ENCODE measurements at places on chromosomes 6 and 20. TPM values are rescaled to one million over a fixed set of nuclear protein-coding genes. Genes with fewer than 3 reads are reported as not detected.

The GLP1R gene
- not detected for total RNA-seq

The TTLL9 gene
- not detected for total RNA-seq

The SIRPD gene
- total RNA-seq = not detected

The ASIP gene
- total RNA-seq = not detected

The TBX18 gene
- 0.35 TPM for total RNA-seq

The SLC22A16 gene
- total RNA-seq = 1.1 TPM

The SNX14 gene
- 52.5 TPM for total RNA-seq

The LGSN gene
- total RNA-seq = 13.2 TPM

DNA sequence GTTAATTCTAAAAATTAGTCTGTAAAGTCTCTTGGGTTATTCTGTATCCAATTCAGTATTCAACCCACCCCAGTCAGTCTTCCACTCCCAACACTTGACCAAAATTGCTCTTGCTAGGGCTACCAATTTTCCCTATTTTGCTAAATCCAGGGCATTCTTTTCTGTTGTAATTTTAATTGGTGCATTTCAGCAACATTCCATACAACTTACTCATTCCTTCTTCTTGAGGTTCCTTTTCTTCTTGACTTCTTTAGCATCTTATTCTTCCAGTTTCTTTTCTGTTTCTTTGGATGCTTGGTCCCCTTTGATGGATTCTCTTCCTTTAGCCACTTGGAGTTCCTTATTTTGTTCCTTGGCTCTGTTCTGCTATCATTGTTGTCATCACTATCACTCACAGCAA lies 11.2 kb upstream of the GRM1 start:
- DNase-seq = no peak
- H3K27me3 ChIP-seq = no peaks in the 10 kb centered on the region
- no peak overlapping the region for H3K4me3 ChIP-seq
- no peaks in the 10 kb centered on the region for H3K36me3 ChIP-seq

GRCh38 chr6:5471044-5471443 lies 209.7 kb downstream of the FARS2 start:
- H3K27me3 ChIP-seq = no peaks in the 10 kb centered on the region
- H3K4me3 ChIP-seq = no peak overlapping the region
- H3K27ac ChIP-seq = no peak overlapping the region
- no peaks in the 10 kb centered on the region for H3K4me1 ChIP-seq
- no peaks in the 10 kb centered on the region for H3K36me3 ChIP-seq
- DNase-seq = peak; percentile 47

DNA sequence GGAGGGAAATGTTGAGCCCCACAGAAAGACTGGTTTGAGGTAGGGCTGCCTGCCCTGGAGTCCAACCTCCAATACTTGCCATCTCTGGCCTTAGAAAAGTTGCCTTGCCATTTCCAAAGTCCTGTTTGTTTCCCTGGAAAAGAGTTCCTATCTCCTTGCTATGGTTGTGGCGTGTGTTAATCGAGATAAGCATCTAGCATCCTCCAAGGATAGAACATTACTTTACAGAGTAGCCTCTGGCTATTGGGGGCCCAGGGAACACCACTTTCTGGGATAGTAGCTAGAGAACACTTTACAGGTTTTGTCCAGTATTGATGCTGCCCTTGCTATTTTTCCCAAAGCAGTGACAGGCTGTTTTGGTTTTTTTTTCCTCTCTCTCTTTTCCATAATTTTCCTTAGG lies 57.4 kb upstream of the SASH1 start:
- no peaks in the 10 kb centered on the region for H3K27me3 ChIP-seq
- no peak overlapping the region for H3K27ac ChIP-seq
- H3K4me3 ChIP-seq = no peak overlapping the region
- DNase-seq = no peak
- H3K36me3 ChIP-seq = no peaks in the 10 kb centered on the region
- H3K4me1 ChIP-seq = no peaks in the 10 kb centered on the region

- H3K27ac ChIP-seq = no peak overlapping the region
- H3K27me3 ChIP-seq = no peaks in the 10 kb centered on the region
- no peak overlapping the region for H3K4me3 ChIP-seq
- H3K36me3 ChIP-seq = no peaks in the 10 kb centered on the region
Measured at GRCh38 chr6:108841377-108841855, 6.8 kb upstream of the ARMC2 start.

- no peaks in the 10 kb centered on the region for H3K36me3 ChIP-seq
- DNase-seq = no peak
- no peaks in the 10 kb centered on the region for H3K27me3 ChIP-seq
- no peak overlapping the region for H3K4me3 ChIP-seq
Measured at GRCh38 chr6:21560249-21560648, 33.3 kb upstream of the SOX4 start.

DNA sequence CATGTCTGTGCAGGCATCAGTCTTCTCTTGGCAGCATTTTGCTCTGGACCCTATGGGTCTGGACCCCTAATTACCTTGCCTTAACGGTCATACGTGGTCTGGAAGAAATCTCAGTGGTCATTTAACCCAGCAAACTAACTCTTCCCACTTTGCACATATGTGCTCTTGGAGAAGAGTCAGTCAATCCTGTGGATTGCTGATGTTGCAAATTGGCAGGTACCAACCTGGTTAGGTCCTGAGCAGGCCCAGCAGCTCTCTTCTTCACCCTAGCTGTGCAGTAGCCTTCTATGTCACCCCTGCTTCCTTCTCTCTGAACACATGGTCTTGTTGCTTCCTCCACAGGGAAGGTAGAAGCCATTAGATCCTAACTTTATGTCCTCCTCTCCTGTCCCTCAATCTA lies 1.6 kb downstream of the CEP43 start:
- peaks cover 7% of the 10 kb centered on the region for H3K4me1 ChIP-seq
- H3K4me3 ChIP-seq = no peak overlapping the region
- H3K27ac ChIP-seq = no peak overlapping the region
- no peaks in the 10 kb centered on the region for H3K36me3 ChIP-seq
- DNase-seq = no peak

- H3K27ac ChIP-seq = no peak overlapping the region
- H3K27me3 ChIP-seq = no peaks in the 10 kb centered on the region
- H3K4me3 ChIP-seq = no peak overlapping the region
- DNase-seq = no peak
Measured at GRCh38 chr6:11166948-11167347, 55.4 kb upstream of the ERVFRD-1 start.

Measured in colonic mucosa (tissue), 4 donors.